ENCODE measurements at places on chromosomes 6 and 20. TPM values are rescaled to one million over a fixed set of nuclear protein-coding genes. Genes with fewer than 3 reads are reported as not detected.

GRCh38 chr6:144602523-144603180 lies 317.5 kb downstream of the UTRN start:
- no peak overlapping the region for H3K4me3 ChIP-seq
- peaks cover 34% of the 10 kb centered on the region for H3K36me3 ChIP-seq
- no peak for DNase-seq
- no peaks in the 10 kb centered on the region for H3K27me3 ChIP-seq
- H3K27ac ChIP-seq = no peak overlapping the region

CHMP4B gene
- total RNA-seq = 94.1 TPM

DNA sequence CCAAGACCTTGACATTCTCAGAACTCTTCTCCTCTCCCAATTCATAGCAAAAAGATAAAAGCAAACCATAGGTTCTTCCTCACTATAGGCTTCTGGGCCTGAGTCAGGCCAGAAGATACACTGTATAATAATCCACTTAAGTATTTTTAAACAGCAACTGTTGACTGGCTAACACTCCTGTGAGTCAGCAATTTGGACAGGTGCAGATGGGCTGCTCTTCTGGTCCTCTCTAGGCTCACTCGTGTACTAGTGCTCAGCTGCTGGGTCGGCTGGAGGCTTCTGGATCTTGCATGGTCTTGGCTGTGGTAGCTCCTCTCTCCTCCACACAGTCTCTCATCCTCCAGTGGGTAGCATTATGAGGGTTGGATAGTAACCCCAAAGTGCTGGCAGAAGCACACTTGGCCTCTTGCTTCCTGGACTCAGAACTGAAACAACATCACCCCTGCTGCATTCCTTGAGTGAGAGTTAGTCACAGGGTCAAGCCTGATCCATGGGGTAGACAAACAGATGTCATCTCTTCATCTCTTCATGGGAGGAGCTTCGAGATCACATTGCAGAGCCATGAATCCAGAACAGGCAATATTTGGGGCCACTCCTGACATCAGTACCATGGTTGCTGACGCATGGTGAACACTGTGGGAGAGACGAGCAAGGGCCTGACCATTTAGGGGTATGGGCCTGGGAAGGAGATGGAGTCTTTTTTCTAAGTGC lies 86.9 kb downstream of the C6orf118 start:
- no peak overlapping the region for H3K27ac ChIP-seq
- H3K36me3 ChIP-seq = peaks cover 13% of the 10 kb centered on the region
- H3K4me3 ChIP-seq = no peak overlapping the region
- no peak for DNase-seq

NOX3 gene
- not detected for total RNA-seq

OLIG3 gene
- not detected for total RNA-seq

DNA sequence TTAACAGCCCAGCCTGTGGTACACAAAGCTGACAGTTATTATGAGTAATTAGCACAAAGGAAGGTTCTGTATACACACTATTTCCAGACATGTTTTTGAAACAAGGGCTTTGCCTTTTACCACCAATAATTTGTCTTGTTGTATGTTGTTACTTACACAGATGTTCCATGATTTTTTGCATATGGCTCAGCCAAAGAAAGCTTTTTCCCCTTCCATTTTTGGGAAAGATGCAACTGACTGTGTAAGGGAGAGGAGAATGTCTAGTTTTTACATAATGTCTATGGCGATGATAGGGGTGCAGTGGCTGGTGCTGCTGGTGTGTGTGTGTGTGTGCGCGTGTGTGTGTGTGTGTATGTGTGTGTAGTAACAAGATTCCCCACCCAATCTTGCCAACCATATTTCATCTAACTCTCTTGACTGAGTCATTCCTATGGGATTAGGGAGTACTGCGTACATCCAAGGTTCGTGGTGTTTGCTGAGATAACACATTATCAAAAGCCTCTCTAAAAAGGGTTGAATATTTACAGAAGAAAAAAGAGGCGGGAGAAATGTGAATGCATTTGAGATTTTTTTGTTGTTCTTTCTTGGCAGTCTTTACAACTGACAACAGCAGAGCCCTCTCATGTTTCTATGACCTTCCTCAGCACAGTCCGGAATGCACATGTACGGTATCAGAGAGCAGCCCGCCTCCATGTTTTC lies 192.2 kb downstream of the GMPR start:
- H3K27me3 ChIP-seq = no peaks in the 10 kb centered on the region
- peaks cover 27% of the 10 kb centered on the region for H3K36me3 ChIP-seq
- H3K4me1 ChIP-seq = peaks cover 65% of the 10 kb centered on the region
- 0 out of 2 replicates have a peak overlapping the region, but pooled peaks have one; percentile 2 for H3K27ac ChIP-seq

PCK1 gene
- not detected for total RNA-seq

- peak; percentile 9 for DNase-seq
- no peaks in the 10 kb centered on the region for H3K27me3 ChIP-seq
- no peaks in the 10 kb centered on the region for H3K36me3 ChIP-seq
Measured at GRCh38 chr6:1796706-1797529, 187.2 kb downstream of the FOXC1 start.

DNA sequence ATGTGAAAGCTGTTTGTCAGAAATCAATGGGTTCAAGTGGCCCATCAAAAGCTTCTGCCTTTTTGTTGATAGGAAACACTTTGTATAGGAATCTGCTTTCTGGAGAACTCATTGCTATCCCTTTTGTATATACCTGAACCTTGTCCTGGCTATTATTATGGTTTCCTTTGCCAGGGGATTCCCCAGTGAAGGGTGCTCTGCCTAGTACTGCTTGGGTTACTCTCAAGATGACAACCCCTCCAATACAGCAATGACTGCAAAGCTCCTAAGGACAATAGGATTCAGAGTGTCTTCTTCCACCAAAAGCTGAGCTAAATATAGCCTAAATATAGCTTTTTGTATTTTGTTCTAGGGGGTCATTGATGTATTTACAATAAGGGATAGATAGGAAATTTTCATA lies 54.0 kb upstream of the PTPRK start:
- peaks cover 60% of the 10 kb centered on the region for H3K4me1 ChIP-seq
- DNase-seq = no peak
- H3K4me3 ChIP-seq = no peak overlapping the region

FAM83C gene
- not detected for total RNA-seq

DNA sequence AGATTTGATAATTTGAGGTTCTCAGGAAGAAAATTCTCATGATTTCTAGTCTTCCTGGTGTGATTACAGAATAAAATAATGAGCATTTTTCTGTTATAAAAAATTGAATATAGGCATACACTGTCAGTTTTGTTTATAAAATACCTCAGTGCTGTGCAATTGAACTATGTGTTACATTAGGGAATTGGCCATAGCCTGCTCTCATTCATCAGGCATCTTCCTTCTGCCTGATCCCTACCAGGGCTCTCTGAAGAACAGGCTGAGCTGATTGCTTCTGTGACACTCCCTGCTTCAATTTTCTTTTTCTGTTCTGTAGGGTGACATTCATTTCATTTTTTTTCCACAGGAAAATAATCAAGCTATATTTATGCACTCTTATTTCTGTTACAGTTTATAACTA lies 162.8 kb downstream of the PHF3 start:
- peaks cover 29% of the 10 kb centered on the region for H3K4me1 ChIP-seq
- no peak overlapping the region for H3K27ac ChIP-seq
- no peak overlapping the region for H3K4me3 ChIP-seq
- no peaks in the 10 kb centered on the region for H3K36me3 ChIP-seq
- H3K27me3 ChIP-seq = no peaks in the 10 kb centered on the region
- no peak for DNase-seq

- peaks cover 18% of the 10 kb centered on the region for H3K36me3 ChIP-seq
- peaks cover 63% of the 10 kb centered on the region for H3K4me1 ChIP-seq
- DNase-seq = no peak
- no peaks in the 10 kb centered on the region for H3K27me3 ChIP-seq
Measured at GRCh38 chr6:143158113-143158581, 97.5 kb downstream of the AIG1 start.
